CD4-positive, alpha-beta T cell (primary cell): ENCODE measurements at places on chromosomes 7 and 10. TPM values are rescaled to one million over a fixed set of nuclear protein-coding genes. Genes with fewer than 3 reads are reported as not detected.

DNA sequence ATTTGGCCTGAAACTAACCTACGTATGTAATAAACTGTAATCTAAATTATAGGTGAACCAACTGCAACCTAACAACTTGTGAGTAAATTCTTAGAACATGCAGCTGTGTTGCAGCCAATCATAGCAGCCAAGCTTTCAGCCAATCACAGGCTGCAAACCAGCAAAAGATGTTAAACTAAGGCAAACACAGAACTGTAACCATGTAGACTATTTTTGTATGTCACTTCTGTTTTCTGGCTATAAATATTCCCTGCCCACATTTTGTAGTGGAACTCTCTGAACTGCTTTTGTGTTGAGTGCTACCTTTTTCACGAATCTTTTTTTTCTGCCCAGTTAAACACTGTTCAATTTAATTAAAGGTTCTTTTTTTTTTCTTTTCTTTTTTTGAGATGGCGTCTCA lies 28.2 kb upstream of the ZPBP start:
- no peak for DNase-seq

DNA sequence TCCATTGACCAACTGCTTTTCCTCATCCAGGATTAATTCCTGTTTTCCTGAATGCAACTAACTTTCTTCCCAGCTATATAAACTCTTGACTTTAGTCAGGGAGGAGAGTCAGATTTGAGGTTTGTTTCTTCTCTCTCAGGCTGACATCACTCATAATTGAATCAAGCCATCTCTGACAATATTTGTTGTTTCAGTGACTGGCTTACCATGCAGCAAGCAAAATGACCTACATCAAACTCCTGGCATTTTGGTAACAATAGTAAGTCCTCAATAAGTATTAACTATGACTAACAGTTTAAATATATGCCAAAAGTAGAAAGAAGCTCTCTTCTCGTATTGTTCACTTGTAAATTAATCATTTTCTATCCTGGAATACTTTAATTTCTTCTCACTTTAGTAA lies 625.7 kb upstream of the KCND2 start:
- no peak for DNase-seq

DNA sequence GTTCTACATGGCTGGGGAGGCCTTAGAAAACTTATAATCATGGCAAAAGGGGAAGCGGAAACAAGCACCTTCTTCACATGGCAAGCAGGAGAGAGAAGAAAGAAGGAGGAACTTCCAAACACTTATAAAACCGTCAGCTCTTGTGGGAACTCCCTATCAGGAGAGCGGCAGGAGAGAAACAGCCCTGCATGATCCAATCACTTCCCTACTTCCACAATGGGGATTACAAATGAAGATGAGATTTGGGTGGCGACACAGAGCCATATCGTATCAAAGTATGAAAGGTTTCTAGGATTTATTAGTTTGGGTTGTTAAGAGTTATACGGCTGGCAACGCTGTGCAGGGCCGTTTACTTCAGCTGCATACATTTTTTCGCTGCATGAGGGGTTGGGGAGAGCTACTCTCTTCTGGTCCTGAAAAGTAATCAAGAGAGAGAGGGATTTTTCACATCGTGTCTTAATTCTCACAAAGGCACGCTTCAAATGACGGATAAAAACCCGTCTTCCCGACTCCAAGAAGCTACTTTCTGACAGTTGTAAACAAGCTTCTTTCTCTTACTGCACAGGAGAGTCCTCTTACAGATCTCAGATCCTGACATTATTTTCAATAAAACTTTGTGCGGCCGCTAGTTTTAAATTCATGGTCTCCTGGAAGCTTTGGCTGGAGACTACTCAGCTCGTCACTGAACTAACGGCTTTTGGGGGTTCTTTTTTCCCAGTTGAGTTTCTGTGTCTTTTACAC lies 751 bp upstream of the GTPBP10 start:
- no peak for DNase-seq

- no peak for DNase-seq
These were observed 3.8 kb upstream of the TRIM56 start for GRCh38 chr7:101081432-101081831.

DNA sequence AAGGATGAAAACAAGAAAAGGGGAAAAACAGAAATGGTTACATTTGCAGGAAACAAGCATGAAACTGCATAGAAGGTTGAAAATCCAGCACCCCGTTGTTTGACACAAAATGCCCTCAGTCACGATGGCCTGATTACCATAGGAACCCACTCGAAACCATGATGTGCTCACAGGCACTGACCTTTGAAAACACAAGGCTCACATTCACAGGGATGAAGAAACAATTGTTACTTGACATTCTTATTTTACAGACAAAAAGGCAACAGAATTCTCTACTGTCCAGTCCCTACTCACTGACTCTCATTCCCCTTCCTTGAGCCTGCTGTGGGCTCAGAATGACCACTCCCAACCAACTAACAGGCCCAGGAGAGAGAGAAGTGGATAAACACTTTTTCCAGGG lies 131.4 kb upstream of the PDLIM1 start:
- no peak for DNase-seq

DNA sequence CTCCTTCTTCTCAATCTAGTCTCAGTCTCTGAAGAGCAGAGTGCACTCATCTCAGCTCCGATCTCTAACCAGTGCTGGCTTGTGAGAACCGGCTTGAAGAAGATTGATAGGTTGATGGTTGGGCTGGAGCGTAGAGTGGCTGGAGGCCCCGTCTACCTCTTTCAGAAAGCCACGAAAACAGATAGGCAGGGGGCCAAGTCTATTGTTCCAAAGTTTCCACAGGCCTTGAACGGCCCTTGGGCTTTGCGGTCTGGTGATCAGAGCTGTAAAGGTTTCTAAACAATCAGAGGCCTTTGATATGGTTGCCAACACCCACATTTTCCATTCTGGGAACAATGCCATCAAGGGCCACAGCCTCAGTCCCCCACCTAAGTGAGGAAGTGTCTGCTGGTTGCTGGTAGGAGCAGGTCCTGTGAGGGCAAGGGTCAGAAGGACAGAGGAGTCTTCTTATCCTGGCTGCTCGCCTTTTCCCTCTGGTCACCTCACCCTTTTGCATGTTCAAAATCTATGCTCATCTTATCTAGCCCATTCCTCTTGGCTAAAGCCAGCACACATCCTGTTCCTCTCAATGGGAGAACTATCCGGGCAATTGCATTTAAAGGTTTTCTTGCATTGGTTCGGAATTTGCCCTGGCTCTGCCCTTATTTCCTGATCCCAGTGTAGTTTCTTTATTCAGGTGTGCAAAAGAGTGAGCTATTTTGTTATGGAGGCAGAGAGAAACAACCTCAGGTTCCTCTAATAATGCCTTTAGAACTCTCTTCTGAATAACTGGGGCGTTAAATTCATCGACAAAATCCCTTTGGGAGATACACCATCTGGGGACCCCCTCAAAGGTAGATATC lies 70.3 kb upstream of the KMT2E start:
- peak; percentile 81 for DNase-seq

DNA sequence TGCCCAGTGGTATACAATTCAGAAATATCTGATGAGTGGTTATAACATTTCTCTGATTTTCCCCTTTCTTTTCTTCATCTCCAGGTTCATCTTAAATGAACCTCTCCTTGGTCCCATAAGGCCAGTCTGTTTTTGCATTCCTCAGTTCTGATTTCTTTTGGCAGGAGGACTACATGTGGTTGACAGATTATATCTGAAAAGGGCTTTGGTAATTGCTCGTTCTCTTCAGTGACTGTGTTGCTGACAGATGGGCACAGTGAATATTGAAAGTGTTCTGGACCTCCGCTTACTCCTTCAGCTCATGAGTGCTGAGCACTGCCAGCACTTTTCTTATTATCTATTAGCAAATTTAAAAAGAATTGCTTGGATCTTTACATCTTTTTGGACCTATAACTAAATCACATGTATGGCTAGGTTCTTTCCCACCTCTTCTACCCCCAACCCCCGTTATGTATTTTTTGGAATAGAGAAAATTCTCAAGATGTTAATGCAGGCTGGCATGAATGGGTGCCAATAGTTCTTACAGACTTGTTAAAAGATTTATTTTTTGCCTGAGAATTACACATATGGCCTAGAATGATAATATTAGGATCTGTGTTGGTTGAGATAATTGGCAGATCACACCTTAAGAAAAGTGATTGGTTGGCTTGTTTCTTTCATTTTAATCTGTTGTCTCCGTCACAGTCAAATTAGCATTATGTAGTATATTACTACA lies 323.0 kb downstream of the EXOC4 start:
- no peak for DNase-seq

DNA sequence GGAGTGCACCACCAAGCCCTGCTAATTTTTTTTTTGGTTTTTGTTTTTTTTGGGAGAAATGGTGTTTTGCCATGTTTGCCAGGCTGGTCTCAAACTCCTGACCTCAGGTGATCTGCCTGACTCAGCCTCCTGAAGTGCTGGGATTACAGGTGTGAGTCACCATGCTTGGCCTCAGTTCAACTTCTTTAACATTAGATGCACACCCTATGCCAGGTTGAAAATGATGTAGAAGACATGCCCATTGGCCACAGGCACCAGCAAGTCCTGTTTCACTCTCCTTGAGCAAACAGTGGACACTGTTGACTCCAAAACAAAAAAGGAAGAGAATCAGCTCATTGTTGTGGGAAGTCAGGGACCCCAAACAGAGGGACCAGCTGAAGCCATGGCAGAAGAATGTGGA lies 1205.3 kb downstream of the REEP3 start:
- no peak for DNase-seq

GRCh38 chr7:121901026-121901425 lies 28.1 kb downstream of the PTPRZ1 start:
- DNase-seq = no peak

DNA sequence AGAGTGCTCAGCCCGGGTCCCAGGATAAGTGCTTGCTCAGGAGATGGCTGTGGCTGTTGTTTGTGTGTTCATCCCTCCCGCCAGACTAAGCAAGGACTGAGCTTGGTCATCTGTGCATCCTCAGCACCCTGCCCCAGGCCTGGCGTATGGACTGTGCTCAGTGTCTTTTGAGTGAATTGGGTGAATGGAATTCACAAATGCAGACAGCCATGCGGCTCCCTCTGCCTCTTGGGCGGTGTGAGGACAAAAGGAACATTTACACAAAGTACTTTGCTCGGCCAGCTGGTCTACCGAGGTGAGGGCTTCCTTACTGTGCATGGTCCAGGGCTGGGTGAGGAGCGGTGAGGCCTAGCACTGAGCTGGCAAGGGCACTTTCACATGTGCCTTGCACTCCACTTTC lies 120.2 kb downstream of the CDH23 start:
- no peak for DNase-seq

- DNase-seq = no peak
These were observed 67.4 kb downstream of the LRRC18 start for GRCh38 chr10:48872234-48872633.

DNA sequence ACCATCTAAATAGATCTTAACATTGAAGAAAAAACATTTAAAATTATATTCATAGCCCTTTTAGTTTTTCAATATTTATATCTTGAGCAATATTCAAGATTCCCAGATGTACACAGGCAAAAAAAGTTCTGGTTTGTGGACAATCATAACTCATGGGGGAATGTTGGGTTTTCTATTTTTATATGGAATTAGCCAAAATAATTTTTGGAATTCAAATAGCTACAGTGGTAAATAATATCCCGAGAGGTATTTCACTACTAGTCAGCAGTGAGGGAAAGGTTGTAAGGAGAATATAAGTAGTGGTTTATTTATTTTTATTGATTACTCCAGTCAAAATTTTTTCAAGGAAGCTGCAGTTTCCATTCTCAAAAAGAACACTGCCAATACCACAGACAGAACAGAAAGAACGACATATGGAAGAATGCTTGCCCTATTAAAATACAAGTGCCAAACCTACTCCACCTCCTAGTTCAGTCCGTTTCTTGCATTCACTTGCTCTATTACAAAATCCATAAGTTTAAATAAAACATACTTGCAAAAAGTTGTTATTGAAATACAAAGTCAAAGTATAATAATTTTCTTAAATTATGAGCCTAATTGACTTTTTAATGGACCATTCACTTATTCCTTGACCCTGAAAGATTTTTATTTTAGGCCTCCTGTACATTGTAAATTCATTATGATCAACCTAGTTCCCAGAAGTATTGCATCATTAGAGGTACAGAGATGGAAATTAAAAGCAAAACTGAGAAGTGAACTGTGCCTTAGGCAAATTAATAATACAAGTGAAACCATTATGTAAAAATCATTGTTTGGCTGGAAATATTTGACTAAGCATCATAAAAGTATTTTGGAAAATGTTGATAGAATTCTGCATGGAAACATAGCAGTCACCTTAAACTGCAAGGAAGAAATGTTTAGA lies 533.2 kb downstream of the PARD3 start:
- DNase-seq = no peak

DNA sequence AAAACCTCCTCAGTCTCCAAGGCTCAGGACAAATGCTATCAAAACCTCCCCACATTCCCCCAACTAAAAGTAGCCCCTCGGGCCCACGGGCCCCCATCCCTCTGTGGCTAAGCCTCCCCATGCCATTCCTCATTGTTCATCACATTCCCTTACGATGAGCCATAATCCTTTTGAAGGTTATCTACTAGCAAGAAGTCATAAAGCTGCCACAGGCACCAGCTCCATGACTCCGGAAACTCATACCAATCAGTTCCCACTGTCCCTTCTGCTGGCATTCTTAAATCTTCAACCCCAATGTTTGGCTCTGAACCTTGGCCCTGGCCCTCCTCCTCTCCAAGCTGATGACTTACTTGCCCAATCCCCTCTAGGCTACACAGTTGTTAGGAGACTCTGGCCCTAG lies 19.4 kb upstream of the TM9SF3 start:
- no peak for DNase-seq

- no peak for DNase-seq
These were observed 209.6 kb downstream of the EBF3 start for GRCh38 chr10:129754211-129755050.

GRCh38 chr7:116527521-116527920 lies 2.7 kb downstream of the CAV1 start:
- DNase-seq = no peak

- no peak for DNase-seq
These were observed 93.1 kb upstream of the TEX47 start for GRCh38 chr7:88888684-88889083.

DNA sequence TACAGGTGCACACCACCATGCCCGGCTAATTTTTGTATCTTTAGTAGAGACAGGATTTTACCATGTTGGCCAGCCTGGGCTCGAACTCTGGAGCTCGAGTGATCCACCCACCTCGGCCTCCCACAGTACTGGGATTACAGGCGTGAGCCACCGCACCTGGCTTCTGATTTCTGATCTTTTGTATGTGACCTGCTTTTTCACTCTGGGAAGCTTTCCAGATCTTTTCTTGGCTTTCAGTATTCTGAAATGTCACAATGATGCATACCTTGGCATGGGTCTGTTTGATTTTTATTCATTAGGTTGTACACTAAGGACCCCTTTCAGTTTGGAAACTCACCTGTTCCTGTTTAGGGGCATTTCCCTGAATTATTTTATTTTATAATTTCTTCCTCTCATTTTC lies 41.6 kb downstream of the PROSER2 start:
- DNase-seq = no peak

GRCh38 chr10:72134785-72135767 lies 46.7 kb upstream of the SPOCK2 start:
- peak; percentile 36 for DNase-seq

Gene HTR7
- total RNA-seq = 0.08 TPM

Gene MRPL43
- total RNA-seq = 28.5 TPM

Gene ZNF438
- total RNA-seq = 1.9 TPM

Gene ACSL5
- total RNA-seq = 11.4 TPM

Gene OR2A1
- total RNA-seq = 0.11 TPM
